Right renal pelvis (tissue), 4 donors: ENCODE measurements at places on chromosomes 3 and 15. TPM values are rescaled to one million over a fixed set of nuclear protein-coding genes. Genes with fewer than 3 reads are reported as not detected.
A peak's percentile ranks its signal among the peaks of the same experiment; 100 is the strongest.

- no peak for DNase-seq
Measured at GRCh38 chr15:90059208-90059985, 42.9 kb downstream of the IDH2 start.

- no peak for DNase-seq
Measured at GRCh38 chr15:68939501-68939900, 9.2 kb downstream of the SPESP1 start.

DNA sequence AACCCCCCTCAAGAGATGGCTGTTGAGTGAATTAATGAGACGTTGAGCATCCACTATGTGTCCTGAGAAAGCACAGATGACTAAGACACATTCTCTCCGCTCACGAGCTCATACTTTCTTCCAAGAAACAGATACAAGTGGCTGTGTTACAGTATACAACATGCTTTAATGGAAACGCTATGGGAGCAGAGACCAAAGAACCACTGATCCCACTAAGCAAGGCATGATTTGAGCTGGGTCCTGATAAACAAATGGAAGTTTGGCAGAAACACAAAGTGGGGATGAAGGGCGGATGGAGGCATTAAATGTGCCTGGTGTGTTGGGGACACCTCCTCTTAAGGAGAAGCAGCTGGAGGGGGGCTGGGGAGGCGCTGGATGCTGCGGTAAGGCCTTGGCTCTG, 129.4 kb downstream of the UACA start:
- no peak for DNase-seq

Gene ARL8B
- 82.3 TPM for polyA plus RNA-seq

- no peak for DNase-seq
Measured at GRCh38 chr3:157498371-157498770, 4.8 kb downstream of the VEPH1 start.

Gene CCDC66
- polyA plus RNA-seq = 24.2 TPM

DNA sequence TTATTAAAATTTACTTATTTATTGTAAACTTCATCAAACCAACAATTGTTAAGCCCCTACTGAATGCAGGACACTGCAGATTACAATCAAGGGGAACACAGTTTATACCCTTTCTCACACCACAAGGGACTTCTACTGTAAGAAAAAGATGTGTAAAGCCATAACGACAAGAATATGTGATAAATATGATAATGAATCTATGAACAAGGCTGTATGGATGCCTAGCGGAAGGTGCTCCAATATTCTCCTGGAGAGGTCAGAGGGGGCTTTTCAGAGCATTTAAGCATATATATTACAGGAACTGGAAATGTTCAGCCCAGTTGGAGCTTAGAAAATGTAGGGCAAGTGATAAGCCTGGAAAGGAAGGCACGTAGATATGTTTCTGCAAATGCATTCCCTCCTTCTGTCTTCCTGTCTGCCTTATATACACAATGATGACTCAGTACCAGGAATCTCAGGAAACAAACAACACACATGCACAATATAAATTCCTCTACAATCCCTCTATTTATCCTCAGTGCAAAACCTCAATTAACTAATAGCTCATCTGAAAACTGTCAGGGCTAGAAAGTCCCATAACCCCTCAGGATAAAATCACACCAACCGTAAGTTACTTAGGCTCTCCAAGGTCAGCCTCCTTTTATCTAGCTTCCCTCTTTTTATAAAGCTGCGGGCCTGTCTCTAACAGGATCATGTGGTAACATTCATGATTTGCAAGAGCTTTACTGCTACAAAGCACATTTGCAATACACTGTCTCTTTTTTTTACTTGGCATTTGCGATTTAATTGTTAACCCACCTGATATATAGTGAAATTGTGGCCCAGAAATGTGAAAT, 393.1 kb downstream of the LPP start:
- no peak for DNase-seq

Gene LRRIQ4
- polyA plus RNA-seq = not detected

DNA sequence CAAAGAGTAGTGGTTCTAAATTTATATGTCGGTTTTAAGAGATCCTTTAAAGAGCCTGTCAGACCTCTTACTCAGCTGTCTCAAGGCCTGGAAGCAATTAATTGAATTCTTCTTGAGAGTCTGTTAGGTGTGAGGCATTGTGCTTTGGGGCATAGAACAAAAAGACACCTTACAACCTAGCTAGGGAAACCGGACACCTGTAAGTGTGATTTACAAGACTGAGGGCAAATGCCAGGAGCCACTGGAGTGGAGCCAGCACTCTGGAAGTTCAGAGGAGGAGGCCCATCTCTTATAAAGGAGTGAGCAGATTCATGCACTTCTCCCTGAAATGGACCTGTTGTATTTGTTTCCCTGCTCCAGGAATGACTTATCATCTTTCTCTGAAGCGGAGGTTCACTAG, 97.7 kb upstream of the NUDT16 start:
- DNase-seq = peak; percentile 25

DNA sequence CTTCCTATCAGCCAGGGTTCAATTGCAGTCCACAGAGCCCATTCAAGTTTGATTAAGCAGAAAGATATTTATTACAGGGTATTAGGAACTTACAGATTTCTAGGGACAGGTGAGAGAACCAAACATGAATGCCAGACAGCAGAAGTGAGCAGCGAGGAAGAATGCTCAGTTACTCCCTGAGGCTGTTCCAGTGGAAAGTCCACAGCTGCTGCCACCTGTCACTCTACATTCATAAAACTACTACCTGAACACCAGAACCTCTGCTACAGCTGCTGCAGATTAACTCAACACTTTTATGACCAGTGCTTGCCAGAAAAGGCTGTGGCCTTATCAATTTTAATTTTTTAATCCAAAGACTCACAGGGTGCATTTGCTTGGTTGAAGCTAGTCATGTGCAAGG, 325.4 kb upstream of the ONECUT1 start:
- no peak for DNase-seq

Gene CD96
- polyA plus RNA-seq = 1.0 TPM

DNA sequence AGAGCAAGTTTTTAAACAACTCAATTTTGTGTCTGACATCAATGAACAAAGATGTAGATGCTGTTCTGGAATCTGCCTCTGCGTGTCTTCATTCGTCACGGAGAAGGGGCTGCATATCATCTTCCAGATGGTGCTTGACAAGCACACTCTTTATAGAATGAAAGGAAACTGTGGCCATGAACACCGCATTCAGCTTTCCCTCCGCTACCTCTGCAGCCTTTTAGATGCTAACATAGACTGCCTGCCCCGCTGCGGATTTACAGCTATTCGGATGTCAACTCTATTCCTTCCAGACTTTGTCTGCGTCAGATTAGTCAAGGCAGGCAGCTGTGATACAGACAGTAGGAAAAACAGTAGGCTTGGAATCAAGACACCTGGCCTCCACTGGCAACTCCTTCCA, 232.9 kb downstream of the TJP1 start:
- DNase-seq = no peak

DNA sequence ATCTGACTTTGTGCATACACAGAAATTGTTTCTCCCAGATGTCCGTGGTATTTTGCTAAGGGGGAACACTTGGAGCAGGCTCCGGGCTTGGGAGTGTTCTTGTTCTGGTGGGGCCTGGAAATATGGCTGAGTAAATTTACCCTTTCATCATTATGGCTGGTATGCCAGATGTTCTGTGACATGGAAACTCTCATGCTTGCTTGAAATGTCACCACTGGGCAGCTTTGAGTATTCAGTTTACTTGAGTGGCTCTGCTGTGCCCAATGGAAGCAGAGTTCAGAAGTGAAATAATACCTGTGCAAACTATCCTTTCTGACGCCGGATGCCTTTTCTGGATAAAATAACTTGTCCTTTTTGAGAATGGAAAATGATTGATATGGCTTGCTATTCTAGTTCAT, 283.6 kb upstream of the TPM1 start:
- no peak for DNase-seq

DNA sequence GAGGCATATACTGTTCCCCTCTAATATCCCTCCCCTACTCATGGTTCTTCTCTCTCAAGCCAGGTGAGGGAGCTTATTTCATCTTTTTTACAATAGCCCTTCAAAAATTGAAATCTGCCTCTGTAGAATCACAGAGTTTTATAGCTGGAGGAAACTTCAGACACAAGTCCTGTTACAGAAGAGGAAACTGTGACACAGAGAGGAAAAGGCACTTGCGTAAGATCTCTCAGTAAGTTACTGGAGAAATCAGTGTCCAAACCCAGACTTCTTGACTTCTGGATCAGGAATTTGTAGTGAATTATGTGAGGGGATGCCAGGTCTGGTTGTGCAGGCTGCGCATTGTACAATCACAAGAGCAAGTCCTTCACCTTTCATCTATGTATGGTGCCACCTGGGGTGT, 4.6 kb downstream of the FGD5 start:
- no peak for DNase-seq

- DNase-seq = no peak
Measured at GRCh38 chr3:70754314-70754713, 441.9 kb upstream of the MDFIC2 start.

- DNase-seq = no peak
Measured at GRCh38 chr15:72375501-72375845, 341 bp downstream of the HEXA start.

- no peak for DNase-seq
Measured at GRCh38 chr3:138119423-138119766, 4.0 kb upstream of the DZIP1L start.

- no peak for DNase-seq
Measured at GRCh38 chr3:39781025-39781424, 28.4 kb upstream of the MYRIP start.
